Activated CD4-positive, alpha-beta T cell treated with anti-CD3 and anti-CD28 coated beads, Interleukin-2, amount 10 ng/mL, durations not matched to agents 7 days and 5 days (primary cell): ENCODE measurements at places on chromosomes 12 and 14.

GRCh38 chr14:31945074-31945613 is 132.0 kb upstream of the ARHGAP5 start:
- peak; percentile 44 for DNase-seq

DNA sequence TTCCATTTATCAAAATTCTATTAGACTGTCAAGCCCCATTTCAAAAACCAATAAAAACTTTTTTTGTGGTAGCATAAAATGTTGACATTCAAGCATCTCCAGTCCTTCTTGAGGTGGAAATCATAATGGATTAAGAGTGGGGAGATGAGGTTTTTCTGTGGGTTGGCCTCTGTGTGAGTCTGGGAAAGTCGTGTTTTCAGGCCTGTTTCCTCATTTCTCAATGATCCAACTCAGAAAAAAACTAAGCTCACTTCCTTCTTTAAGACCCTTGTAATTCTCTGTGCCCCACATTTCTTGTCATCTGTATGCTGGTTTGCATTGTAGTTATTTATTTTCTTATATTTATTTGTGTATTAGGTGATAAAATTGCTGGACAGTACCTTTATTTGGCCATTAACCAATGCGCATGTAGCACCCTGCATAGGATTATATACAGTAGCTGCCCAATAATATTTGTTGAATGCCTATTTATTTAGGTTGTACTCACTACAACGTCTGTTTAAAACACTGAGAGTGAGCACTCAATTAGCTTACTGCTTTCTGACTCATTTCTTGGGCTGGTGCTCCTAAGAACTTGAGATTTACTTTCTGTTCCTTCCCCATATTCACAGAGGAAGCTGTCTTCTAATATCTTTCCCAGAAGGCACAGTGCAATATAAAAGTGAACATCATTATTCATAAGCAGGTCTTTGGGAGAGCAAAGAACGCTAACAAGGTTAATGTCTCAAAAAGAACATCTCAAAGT is 121.9 kb downstream of the DNAI7 start:
- DNase-seq: no peak

GRCh38 chr12:16435875-16436554 is 88.6 kb downstream of the MGST1 start:
- DNase-seq: no peak

DNA sequence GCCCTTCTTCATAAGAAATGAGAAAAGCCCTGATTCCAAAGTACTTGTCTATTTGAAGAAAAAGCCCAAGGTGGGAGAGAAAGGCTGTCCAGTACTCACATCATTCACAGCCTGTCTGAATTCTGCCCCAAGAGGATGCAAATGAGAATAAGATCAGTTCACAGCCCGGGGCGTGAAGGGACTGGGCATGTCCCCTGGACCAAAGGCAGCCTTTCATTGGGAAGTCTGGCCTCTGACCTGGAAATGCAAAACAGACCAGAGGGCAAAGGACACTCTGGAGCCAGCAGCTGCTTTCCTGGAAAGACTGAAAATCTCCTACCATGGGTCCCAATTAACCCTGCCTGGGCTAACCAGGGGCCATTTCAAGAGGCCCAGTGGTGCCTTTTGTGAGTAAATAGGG is 191.2 kb upstream of the PELI2 start:
- no peak for DNase-seq

DNA sequence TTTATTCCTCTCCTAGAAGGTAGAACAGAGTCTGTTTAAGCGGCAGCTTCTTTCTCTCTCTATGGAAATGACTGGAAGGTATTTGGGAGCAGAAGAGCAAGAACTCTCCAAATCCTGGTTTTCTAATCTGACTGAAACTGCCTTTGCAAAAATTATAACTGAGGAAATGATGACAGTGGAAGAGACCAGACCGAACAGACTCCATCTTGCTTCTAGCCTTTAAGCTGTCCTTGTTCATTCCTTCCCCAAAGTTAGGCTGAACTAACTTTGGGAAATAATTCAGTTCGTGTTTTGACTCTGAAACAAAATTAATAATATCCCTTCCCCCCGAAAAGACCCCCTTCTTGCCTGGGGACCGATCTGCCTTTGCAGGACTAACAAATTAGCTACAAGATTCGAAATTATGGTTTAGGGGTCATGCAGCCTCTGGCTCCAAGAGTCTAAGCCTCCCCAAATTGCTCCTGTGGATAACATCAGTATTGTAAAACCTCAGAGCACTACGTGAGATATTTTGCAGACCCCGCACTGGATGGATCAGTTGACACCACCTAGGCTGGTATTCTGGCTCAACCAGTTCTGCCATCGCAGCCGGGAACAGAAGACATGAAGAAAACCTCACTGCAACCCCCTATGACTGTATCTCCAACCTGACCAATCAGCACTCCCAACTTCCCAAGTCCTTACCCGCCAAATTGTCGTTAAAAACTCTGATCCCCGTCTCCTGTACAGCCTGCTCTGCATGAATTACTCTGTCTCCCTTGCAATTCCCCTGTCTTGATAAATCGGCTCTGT is 14.1 kb downstream of the SELPLG start:
- DNase-seq: no peak

DNA sequence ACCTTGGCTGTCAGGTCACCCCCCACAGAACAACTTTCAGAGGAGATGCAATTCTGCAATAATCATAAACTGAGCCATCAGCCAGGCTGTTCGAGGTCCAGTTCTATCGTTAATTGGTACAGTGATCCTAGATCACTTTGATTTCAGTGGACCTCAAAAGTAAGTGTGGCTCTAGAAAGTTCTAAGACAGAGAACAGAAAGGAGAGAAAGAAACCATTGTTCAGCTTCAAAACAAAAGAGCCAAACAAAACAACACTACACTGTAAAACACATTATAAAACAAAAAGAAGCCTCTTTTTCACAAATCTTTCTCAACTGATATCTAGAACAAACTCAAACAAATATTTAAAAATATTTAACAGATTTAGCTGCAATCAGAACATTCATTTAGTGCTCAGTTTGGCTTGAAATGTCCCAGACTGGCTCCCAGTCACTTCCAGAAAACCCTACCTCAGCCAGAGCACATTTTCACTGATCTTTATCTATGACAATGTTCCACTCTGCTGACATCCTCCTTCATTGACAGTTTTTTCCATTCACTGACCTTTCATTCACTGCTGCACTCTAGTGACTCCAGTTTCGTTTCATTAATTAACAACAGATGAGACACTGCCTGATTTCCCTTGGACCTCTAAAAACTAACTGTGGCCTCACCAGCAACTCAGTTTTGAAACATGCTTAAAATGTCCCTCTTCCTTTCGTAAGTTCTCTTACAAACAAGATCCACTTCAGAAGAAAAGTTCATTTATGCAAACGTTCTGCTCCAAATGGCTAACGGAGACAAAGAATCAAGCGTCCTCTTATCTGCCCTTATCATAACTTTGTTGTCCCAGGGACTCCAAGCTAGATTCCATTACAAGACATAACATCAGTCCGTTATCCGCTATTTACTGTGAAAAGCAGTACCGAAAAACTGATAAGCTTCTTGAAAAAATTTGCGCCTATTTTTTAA is 56.8 kb downstream of the DUSP16 start:
- DNase-seq: no peak

- no peak for DNase-seq
Measured at GRCh38 chr14:89245802-89246201, 171.2 kb downstream of the FOXN3 start.
